CD8-positive, alpha-beta memory T cell (primary cell): ENCODE measurements at places on chromosomes 3 and 15.

DNA sequence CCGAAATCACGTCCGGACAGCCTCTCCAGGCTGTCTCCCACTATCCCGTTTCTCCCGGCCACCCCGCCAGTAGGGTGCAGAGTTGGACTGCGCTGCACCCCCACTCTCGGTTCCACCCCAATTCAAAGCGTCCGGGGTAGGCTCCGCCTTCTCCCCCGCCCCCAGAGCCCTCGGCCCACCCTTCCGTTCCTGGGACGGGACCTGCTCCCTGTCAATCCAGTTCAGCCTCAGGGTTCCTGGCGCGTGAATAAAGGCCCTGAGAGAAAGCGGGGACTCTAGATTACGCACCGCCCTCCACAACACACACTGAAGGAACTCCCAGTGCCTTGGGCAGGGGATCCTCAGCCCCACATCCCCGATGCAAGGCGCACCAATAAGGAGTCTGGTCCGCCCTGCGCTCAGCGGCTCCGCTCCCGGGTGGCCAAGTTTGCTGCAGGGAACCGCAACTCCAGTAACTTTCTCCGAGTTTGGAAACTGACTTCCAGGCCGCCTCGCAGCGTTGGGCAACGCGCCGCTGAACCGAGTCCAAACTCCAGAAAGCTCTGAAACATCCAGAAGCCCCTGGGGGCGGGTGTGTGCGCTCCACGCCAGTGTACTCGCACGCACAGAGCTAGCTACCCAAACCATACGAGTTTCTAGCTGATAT, 1.9 kb downstream of the ADAMTS9 start:
- H3K27ac ChIP-seq = no peak overlapping the region
- no peaks in the 10 kb centered on the region for H3K4me1 ChIP-seq
- DNase-seq = no peak
- H3K27me3 ChIP-seq = no peaks in the 10 kb centered on the region
- H3K4me3 ChIP-seq = no peak overlapping the region
- no peaks in the 10 kb centered on the region for H3K36me3 ChIP-seq

- H3K36me3 ChIP-seq = no peaks in the 10 kb centered on the region
- no peaks in the 10 kb centered on the region for H3K4me1 ChIP-seq
- no peaks in the 10 kb centered on the region for H3K27me3 ChIP-seq
- H3K27ac ChIP-seq = no peak overlapping the region
- H3K4me3 ChIP-seq = no peak overlapping the region
Measured at GRCh38 chr3:152095472-152095871, 173.3 kb upstream of the MBNL1 start.

DNA sequence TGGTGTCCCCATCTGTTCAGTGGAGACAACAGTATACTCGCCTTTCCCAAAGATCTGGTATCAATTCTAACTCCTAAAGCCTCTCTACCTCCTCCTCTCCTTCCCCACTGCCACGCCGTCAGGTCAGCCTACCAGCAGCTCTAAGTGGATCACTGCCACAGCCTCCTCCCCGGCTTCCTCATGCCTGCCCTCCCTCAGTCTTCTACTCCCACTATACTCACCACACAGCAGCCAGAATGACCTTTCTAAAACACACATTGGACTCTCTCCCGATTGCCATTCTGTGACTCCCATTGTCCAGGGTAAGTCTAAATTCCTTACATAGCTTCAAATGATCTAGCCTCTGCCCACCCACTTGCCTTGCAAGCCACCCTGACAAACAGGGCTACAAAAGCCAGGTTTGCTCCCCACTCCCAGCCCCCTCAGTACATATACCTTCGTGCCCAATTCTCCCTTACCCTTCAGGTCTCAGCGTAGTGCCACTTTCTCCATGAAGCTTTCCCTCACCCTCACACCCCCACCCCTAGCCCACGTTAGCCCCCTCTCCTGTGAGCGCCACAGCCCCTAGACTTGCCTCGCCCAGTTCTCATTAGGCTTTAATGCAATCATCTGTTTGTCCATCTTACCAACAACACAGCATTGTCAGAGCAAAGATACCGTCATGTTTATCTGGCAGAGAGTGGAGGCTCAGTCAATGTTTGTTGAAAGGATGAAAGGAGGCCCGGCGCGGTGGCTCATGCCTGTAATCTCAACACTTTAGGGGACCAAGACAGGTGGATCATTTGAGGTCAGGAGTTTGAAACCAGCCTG, 9.5 kb upstream of the SEMA7A start:
- no peak overlapping the region for H3K4me3 ChIP-seq
- H3K4me1 ChIP-seq = no peaks in the 10 kb centered on the region
- H3K36me3 ChIP-seq = peaks cover 11% of the 10 kb centered on the region
- H3K27ac ChIP-seq = no peak overlapping the region

DNA sequence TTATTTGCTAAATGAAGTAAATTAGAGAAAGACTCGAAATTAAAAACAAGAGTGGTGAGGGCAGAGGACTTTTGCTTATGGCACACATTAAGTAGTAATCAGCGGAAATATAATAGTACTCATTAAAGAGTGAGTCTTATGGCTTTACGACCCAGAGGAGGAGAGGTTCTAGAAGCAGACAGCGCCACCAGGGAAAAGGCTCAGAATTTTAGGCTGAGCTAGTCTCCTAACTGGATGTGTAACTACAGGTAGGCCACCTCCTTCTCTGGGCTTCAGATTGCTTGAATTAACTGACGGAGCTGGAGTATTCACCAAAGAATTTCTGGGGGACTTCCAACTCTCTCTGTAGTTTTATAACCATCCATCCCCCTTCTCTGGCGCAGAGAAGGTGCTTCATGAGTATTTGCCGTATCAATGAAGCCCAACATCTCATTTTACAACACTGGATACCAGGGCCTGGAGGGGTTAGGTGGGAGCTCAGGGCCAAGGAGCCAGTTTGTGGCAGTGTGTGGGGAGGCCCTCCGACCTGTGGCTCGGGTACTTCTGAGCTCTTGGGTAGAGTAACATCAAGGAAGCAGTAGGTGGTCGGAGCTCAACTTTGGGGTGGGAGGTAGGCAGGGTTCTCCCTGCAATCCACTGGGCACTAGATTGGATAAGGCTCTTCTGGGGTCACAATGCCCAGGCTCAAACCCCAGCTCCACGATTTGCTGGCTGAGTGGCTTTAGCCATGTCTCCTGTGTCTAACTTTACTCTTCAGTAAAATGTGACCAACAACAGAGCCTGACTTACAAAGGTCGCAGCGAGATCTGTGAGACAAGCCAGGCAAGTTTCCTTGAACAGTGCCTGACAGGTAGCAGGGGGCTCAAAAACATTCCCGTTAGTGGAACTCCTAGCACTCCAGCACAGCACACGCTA, 1.1 kb downstream of the CHCHD4 start:
- DNase-seq = no peak
- H3K27me3 ChIP-seq = no peaks in the 10 kb centered on the region
- H3K36me3 ChIP-seq = peaks cover 15% of the 10 kb centered on the region

- no peak overlapping the region for H3K4me3 ChIP-seq
- H3K36me3 ChIP-seq = no peaks in the 10 kb centered on the region
- no peaks in the 10 kb centered on the region for H3K27me3 ChIP-seq
- H3K27ac ChIP-seq = no peak overlapping the region
Measured at GRCh38 chr15:51114437-51115119, 19.9 kb upstream of the TNFAIP8L3 start.

GRCh38 chr3:176861137-176861536, 336.1 kb downstream of the TBL1XR1 start:
- H3K36me3 ChIP-seq = no peaks in the 10 kb centered on the region
- DNase-seq = no peak
- no peaks in the 10 kb centered on the region for H3K27me3 ChIP-seq
- no peak overlapping the region for H3K4me3 ChIP-seq

DNA sequence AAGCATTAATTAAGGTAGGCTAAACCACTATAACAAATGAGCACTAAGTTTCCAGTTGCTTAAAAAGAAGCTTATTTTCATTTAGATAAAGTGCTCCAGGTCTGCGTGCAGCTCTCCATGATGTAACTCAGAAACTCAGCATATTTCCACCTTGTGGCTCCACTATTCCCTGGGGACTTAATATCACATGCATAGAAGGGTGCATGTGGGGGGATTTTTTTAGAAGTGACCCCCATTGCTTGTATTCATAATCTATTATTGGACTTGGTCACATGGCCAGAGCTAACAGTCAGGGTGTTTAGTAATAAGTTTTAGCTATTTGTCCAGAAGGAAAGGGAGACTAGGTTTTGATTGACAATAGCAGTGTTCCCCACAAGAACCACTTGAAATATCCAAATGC, 86.8 kb downstream of the TMCO5A start:
- H3K27me3 ChIP-seq = no peaks in the 10 kb centered on the region
- no peak for DNase-seq
- H3K27ac ChIP-seq = no peak overlapping the region
- H3K4me1 ChIP-seq = no peaks in the 10 kb centered on the region

- H3K36me3 ChIP-seq = no peaks in the 10 kb centered on the region
- no peak for DNase-seq
- peaks cover 12% of the 10 kb centered on the region for H3K27me3 ChIP-seq
- H3K27ac ChIP-seq = no peak overlapping the region
Measured at GRCh38 chr3:186823386-186823785, 17.1 kb upstream of the RFC4 start.

GRCh38 chr3:88584451-88584850, 434.7 kb downstream of the C3orf38 start:
- DNase-seq = no peak
- H3K4me3 ChIP-seq = no peak overlapping the region
- no peaks in the 10 kb centered on the region for H3K27me3 ChIP-seq
- H3K4me1 ChIP-seq = no peaks in the 10 kb centered on the region
- H3K27ac ChIP-seq = no peak overlapping the region
